ENCODE measurements at places on chromosomes 3 and 15.

DNA sequence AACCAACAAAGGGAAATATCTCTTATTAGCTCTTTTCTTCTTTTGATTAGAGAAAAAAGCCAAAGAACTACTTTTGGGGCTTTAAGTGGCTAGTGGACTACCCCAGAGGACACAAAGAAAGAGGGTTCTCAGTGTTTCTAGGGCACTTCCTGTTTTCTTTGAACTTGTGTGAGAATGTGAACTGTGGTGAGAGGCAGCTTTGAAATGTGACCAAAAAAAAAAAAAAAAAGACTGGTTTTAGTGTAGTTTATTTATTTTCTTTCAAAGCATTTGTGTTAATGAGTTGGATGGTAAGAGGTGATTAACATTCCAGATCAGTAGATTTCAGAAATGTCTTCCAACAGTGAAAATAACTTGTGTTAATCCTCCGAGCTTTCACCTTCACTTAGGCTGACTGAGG lies 32.4 kb downstream of the SELENOT start:
- no peak for DNase-seq

GRCh38 chr15:51349156-51349844 lies 7.8 kb downstream of the GLDN start:
- no peak for DNase-seq

DNA sequence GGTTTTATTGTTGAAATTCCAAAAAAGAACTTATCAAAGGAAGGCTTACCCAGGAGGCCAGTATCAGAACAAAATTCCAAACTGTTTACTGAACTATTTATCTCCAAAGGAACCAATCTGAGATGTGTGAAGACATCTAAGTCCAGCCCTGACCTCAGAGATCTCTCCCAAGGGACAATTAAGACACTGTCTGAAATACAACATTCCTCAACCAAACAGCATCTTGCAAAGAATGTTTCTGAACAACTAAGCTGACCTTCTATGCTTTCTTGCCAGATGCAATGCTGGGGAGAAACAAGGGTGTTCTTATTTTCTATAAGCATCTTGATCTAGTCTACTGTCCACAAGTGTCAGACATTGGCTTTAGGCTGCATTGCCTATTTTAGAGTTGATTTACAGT lies 13.6 kb downstream of the PDZRN3 start:
- DNase-seq, result no peak

DNA sequence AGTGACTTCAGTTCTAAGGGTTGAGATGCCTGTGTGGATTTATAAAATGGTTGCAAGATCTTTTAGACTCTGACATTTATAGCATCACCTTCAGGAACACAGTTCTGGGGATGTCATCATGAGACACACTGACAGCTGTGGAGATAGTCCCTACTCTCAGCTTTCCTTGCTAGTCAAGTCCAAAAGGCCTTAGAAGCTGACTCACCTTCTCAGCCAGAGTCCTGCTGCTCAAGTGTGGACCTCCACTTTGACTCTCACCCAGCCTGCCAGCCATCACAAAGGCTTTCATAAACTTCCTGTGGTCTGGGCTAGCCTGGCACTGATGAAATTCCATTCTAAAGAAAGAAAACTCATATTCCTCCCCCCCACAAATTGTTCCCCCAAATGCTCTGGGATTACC lies 44.8 kb downstream of the TMEM39A start:
- DNase-seq, result no peak

DNA sequence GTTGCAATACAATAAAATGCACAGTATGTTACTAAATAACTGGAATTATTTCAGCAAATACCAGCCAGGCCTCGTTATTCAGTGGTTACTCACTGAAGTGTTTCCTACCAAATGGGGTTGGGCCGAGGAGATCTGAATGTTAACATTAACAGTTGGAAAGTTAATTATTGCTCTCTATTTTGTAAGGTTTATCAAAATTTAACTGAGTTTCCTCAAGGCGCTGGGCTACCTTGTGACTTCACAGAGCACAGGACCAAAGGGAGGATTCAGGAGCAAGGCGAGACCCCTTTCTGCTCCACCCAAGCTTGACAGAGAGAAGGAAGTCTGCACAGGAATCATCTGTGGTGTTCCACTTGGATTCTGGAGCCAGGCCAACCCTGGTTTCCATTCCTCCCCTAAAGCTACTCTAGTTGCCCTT lies 21.6 kb downstream of the ADAMTS9 start:
- peak; percentile 96 for DNase-seq

DNA sequence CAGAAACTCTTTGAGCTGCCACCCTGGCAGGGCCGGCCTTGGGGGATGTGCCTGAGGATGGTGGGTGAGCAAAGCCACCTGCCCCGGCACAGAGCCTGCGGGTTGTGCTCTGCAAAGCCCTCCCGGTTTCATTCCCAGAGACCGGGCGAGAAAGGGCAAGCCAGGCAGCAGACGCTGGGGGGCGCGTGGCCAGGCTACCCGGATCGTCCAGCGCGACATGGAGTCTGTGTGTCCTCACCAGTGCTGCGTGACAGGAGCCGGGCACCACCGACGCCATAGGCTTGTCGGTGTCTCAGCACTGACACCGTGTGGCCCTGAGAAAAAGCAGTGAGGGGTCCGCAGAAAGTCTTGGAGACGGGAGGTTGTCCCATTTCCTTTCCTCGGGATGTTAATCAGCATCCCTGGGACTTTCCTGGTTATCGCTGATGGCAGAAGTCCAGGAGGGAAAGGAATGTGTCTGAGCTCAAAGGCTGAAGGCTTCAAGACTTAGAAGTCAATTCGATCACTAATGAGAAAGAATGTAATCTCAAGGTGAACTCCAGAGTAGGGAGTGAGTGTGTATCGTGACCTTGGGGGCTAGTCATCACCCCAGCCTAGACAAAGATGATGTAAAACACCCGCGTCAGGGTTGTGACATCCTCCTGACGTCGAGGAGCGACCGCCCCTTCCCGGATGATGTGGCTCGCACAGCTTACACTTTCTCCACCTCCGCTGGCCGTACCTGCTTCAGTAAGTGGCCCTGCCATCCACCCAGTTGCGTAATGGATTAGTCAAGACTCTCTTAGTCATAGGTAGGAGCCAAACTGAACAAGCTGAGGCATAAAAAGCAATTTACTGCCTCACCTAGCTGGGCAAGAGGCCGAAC lies 36.3 kb upstream of the PLA2G4E start:
- DNase-seq, result peak; percentile 80
